GM12878 (cell line): ENCODE measurements at places on chromosomes 4 and X. TPM values are rescaled to one million over a fixed set of nuclear protein-coding genes. Genes with fewer than 3 reads are reported as not detected.

GRCh38 chr4:83546786-83547185 is 10.9 kb downstream of the GPAT3 start:
- no peaks in the 10 kb centered on the region for H3K36me3 ChIP-seq
- no peak overlapping the region for H3K4me3 ChIP-seq
- peaks cover 9% of the 10 kb centered on the region for H3K4me1 ChIP-seq
- no peak for DNase-seq
- H3K27me3 ChIP-seq = no peaks in the 10 kb centered on the region
- H3K27ac ChIP-seq = no peak overlapping the region

GRCh38 chr4:154415313-154415712 is 76.3 kb downstream of the DCHS2 start:
- H3K27me3 ChIP-seq = no peaks in the 10 kb centered on the region
- peaks cover 17% of the 10 kb centered on the region for H3K4me1 ChIP-seq
- no peak overlapping the region for H3K4me3 ChIP-seq
- DNase-seq = no peak

The FAT1 gene
- 0.58 and 0.69 TPM in 2 replicates for total RNA-seq

The SOD3 gene
- total RNA-seq = not detected in 2 replicates

The SPANXC gene
- total RNA-seq = not detected in 2 replicates

DNA sequence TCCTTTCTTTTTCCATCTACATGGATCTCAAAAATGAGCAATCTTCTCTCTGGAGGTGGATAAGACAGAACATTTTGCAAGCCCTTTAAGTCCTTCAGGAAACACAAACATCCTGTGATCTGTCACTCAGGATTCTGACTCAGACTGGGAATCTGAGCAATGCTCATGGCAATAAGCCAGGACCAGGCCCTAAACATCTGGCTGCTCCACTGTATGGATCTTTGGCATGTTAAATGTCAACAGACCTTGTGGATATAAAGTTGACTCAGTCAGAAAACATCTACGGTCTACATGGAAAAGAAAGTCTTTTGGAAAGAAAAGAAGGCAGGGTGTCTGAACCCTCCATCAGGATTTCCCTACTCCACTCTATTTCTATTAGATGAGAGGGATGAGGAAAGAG is 17.8 kb upstream of the CHIC2 start:
- no peak overlapping the region for H3K4me3 ChIP-seq
- H3K27ac ChIP-seq = no peak overlapping the region
- no peak for DNase-seq

DNA sequence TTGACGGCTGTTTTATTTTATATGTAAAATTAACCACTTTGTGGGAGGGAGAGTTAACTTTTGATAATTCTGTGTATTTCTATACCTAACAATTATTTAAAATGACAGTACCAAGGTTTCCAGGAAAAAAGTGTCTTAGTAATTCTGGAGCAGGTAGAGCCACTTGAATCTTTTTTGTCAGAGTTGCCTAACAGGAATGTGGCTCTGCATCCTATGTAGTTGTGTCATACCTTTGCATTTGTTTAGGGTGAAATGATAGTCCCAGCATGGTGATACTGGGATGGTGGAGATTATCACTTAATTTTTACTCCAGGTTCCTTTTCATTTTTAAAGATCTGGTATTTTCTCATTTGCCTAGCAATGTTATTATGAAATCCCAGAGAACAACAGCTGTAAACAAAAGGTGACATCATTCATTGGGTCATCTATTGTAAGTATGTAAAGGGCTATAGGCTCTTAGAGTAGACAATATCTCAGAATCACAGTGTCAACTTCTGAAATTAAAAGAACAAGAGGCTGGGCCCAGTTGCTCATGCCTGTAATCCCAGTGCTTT is 9.6 kb downstream of the SGMS2 start:
- DNase-seq = no peak
- H3K4me3 ChIP-seq = no peak overlapping the region
- no peak overlapping the region for H3K27ac ChIP-seq

GRCh38 chr4:147139455-147140198 is 194.0 kb upstream of the TTC29 start:
- no peak overlapping the region for H3K27ac ChIP-seq
- H3K4me1 ChIP-seq = no peaks in the 10 kb centered on the region
- H3K27me3 ChIP-seq = no peaks in the 10 kb centered on the region
- H3K4me3 ChIP-seq = no peak overlapping the region
- H3K36me3 ChIP-seq = no peaks in the 10 kb centered on the region
- DNase-seq = no peak

DNA sequence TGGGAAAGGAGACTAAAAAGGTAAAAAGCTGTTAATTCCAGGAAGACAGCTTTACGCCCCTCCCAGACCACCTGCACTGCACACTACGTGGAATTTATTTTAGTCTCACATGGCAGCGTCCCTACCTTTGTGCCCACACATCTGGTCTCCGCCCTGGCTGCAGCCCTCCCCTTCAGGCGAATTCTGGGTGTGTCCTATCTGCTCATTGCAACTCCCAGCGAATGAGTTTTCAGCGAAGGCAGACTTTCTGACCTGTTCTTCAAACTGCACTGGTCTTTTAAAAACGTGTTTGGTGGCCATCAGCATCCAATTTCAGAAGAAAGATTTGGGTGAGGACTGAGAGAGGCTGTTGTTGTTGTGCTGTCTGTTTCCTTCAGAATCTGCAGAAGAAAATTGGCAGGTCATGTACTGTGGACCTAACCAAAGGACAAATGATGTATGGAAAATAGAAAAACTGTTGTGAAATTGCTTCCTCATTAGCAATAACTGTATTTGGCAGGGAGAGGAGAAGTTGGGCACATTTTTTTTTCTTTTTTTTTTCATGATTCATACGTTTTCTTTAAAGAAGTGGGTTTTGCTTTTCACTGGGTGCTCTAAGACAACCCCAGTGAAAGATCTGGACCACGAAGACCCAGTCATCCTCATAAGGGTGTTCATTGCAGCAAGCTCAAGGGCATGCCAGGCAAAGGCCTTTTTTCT is 4.2 kb downstream of the TLR8 start:
- no peak overlapping the region for H3K27ac ChIP-seq
- H3K27me3 ChIP-seq = no peaks in the 10 kb centered on the region
- no peak for DNase-seq
- no peaks in the 10 kb centered on the region for H3K36me3 ChIP-seq
- H3K4me3 ChIP-seq = no peak overlapping the region

GRCh38 chrX:103533511-103534216 is 14.4 kb upstream of the RAB40A start:
- H3K27me3 ChIP-seq = no peaks in the 10 kb centered on the region
- H3K36me3 ChIP-seq = no peaks in the 10 kb centered on the region
- DNase-seq = peak; percentile 21
- H3K27ac ChIP-seq = no peak overlapping the region
- no peaks in the 10 kb centered on the region for H3K4me1 ChIP-seq

GRCh38 chr4:119604266-119604665 is 24.3 kb downstream of the PDE5A start:
- no peaks in the 10 kb centered on the region for H3K27me3 ChIP-seq
- H3K36me3 ChIP-seq = no peaks in the 10 kb centered on the region
- no peak overlapping the region for H3K27ac ChIP-seq
- H3K4me3 ChIP-seq = no peak overlapping the region
- H3K4me1 ChIP-seq = no peaks in the 10 kb centered on the region
- DNase-seq = no peak
